Natural killer cell treated with Interleukin-12 subunit alpha and Interleukin-12 subunit beta and Interleukin-15 and Interleukin-18, amount 100 ng/mL, for 72 hours (primary cell): ENCODE measurements at places on chromosomes 13 and 19. TPM values are rescaled to one million over a fixed set of nuclear protein-coding genes. Genes with fewer than 3 reads are reported as not detected.

WDR62 gene
- 15.0 TPM for total RNA-seq

CAPN12 gene
- 10.4 TPM for total RNA-seq

STARD13 gene
- not detected for total RNA-seq

VSTM1 gene
- not detected for total RNA-seq

ANGPTL4 gene
- total RNA-seq, result not detected

- DNase-seq, result no peak
- H3K27me3 ChIP-seq, result no peaks in the 10 kb centered on the region
- H3K4me1 ChIP-seq, result peaks cover 18% of the 10 kb centered on the region
- H3K4me3 ChIP-seq, result no peak within 1 kb of the TSS
- no peaks in the 10 kb centered on the region for H3K36me3 ChIP-seq
Observed at GRCh38 chr19:3483226-3483628, at the start of gene SMIM44. TSS of gene SMIM44 (minus strand) at chr19:3483441. CDS start at chr19:3483403, 38 bp downstream.

DNA sequence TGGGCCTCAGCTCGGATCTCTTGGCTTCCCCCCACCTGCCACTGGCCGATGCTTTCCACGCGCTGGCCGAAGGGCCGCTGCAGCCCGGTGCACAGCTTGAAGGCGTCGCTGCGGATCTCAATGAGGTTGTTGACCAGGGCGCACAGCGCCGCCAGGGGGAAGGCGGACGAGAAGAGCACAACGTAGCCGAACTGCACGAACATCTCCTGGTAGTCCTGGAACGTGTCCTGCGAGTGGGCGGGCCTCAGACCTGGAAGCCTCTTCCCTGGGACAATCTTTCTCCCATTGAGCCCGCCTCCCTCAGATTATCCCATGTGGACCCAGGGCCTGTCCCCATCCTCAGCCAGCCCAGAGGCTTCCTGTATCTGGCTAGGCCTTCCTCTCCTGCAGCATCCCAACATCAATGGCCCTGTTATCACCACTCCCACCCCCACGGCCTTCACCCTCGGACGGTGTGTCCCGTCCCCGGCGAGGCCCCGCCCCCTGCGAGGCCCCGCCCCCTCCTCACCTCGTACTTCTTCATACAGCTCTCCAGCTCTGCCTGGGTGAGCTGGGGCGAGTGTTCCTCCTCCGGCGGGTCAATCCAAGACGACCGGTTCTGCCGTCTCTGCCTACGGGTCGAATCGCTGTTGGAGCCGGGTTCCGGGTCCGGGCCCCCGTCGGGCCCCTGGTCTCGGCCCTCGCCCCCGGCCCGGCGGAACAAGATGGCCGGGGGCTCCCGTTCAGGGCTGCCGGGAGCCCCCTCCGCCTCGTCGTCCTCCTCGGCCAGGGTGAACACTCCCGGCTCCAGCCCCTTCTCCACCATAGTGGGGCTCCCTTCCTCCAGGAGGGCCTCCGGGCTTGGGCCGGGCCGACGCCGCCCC lies 6.8 kb downstream of the ANO8 start:
- H3K27me3 ChIP-seq, result no peaks in the 10 kb centered on the region
- H3K27ac ChIP-seq, result no peak overlapping the region
- peaks cover 3% of the 10 kb centered on the region for H3K4me1 ChIP-seq
- no peak for DNase-seq

GRCh38 chr13:32669030-32669646 lies 82.9 kb downstream of the PDS5B start:
- DNase-seq, result no peak
- H3K4me1 ChIP-seq, result no peaks in the 10 kb centered on the region
- H3K4me3 ChIP-seq, result no peak overlapping the region
- no peak overlapping the region for H3K27ac ChIP-seq
- H3K27me3 ChIP-seq, result no peaks in the 10 kb centered on the region
- H3K36me3 ChIP-seq, result no peaks in the 10 kb centered on the region

- H3K4me1 ChIP-seq, result peaks cover 2% of the 10 kb centered on the region
- peak overlapping the region; percentile 25 for H3K4me3 ChIP-seq
- no peak for DNase-seq
- H3K27ac ChIP-seq, result peak overlapping the region; percentile 72
- peaks cover 3% of the 10 kb centered on the region for H3K27me3 ChIP-seq
Observed at GRCh38 chr13:40115426-40115825, 460.0 kb downstream of the COG6 start.

DNA sequence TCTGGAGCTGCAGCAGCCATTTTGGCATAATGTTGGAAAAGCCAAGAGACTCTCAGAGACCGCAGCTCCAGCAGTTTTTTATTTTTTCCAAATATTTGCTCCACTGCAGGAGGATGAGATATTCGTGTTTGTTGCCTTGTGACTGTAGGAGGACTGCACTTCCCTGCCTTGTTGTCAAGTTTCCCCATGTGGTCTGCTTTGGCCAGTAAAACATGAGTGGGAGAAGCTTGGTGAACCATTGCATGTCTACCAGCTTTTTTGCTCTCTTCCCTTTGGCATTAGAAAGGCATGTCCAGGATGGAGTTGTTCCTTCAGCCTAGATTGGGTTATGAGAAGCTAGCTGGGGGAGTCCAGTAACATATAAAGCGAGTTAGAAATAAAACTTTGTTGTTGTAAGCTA lies 47.7 kb upstream of the ALOX5AP start:
- H3K27me3 ChIP-seq, result no peaks in the 10 kb centered on the region
- H3K27ac ChIP-seq, result no peak overlapping the region
- peaks cover 14% of the 10 kb centered on the region for H3K4me1 ChIP-seq
- no peaks in the 10 kb centered on the region for H3K36me3 ChIP-seq

- H3K27ac ChIP-seq, result no peak overlapping the region
- H3K27me3 ChIP-seq, result no peaks in the 10 kb centered on the region
- H3K4me1 ChIP-seq, result peaks cover 7% of the 10 kb centered on the region
- no peak overlapping the region for H3K4me3 ChIP-seq
Observed at GRCh38 chr13:95222733-95223018, 78.6 kb downstream of the ABCC4 start.

GRCh38 chr19:35868172-35868822 lies at the start of gene APLP1:
TSS of gene APLP1 (plus strand) at chr19:35868574. CDS start at chr19:35868637, 63 bp downstream.
- peaks cover 45% of the 10 kb centered on the region for H3K27me3 ChIP-seq
- peak; percentile 82 for DNase-seq
- no peaks in the 10 kb centered on the region for H3K36me3 ChIP-seq
- no peak within 1 kb of the TSS for H3K27ac ChIP-seq
- H3K4me1 ChIP-seq, result peaks cover 14% of the 10 kb centered on the region

DNA sequence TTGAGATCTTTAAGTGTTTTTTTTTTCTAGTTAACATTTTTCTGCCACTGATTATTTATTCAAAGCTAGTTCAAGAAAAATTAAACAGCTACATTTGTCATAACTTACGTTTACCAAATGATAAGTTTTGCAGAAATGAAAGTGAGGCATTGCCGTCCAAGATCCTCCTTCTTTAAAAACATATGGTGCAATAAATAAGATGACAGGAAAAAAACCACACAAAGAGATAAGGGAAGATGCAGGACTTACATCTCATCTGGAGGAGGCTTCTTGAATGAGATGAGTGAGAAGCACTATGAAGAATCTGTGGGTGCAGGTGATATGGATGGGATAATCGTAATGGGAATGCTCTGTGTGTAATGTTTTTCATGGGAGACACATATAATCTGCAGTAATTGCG lies 12.4 kb downstream of the TNFSF13B start:
- H3K27ac ChIP-seq, result no peak overlapping the region
- H3K27me3 ChIP-seq, result no peaks in the 10 kb centered on the region
- no peak overlapping the region for H3K4me3 ChIP-seq
- no peak for DNase-seq
- no peaks in the 10 kb centered on the region for H3K36me3 ChIP-seq

DNA sequence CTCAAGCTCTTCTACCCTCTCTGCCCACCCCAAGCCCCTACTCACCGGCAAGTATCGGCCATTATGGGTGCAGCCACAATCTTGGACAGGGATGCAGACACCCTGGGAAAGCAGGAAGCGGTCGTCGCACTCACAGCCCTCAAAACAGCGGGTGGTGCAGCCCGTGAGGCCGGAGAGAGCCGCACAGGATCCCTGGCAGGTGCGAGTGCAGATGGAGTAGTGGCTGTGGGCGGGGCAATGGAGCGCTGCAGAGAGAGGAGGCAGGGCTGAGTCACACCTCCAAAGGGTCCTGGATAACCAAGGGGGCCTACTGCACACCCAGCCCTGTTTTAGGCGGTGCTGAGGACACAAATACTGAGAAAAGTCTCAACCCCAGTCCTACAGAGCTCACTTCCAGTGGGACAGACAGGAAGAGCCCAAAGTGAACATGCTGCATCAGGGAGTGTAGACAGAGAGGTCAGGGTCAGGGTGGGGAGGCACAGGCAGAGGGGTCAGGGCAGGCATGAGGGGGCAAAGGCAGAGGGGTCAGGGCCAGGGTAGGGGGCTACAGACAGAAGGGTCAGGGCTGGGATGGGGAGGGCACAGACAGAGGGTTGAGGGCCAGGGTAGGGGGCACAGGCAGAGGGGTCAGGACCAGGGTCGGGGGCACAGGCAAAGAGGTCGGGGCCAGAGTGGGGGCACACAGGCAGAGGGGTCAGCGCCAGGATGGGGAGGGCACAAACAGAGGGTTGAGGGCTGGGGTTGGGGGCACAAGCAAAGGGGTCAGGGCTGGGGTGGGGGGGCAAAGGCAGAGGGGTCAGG lies 24.2 kb upstream of the FBL start:
- H3K36me3 ChIP-seq, result no peaks in the 10 kb centered on the region
- H3K27ac ChIP-seq, result no peak overlapping the region
- H3K4me3 ChIP-seq, result no peak overlapping the region
- no peaks in the 10 kb centered on the region for H3K4me1 ChIP-seq

DNA sequence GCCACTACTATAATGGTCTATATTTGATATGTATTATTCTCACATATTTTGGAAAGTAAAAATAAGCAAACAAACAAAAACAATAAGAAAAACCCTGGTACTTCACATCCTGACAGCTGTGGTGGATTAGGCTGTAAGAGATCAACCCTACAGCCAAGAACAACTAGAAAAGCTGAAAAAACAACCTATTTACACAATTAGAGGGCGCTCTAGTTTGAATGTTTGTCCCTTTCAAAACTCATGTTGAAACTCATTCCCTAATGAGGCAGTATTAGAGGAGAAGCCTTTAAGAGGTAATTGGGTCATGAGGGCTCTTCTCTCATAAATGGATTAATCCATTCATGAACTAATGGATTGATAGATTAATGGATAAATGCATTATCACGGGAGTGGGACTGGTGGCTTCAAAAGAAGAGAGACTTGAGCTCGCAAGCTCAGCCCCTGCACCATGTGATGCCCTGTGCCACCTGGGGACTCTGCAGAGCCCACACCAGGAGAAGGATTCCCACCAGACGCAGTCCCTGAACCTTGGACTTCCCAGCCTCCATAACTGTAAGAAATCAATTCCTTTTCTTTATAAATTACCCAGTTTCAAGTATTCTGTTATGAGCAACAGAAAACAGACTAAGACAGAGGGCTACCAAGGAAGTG lies 733.9 kb upstream of the ARGLU1 start:
- H3K27me3 ChIP-seq, result no peaks in the 10 kb centered on the region
- H3K4me1 ChIP-seq, result no peaks in the 10 kb centered on the region
- H3K36me3 ChIP-seq, result no peaks in the 10 kb centered on the region
- H3K4me3 ChIP-seq, result no peak overlapping the region

GRCh38 chr13:25783601-25784024 lies 268.2 kb downstream of the SHISA2 start:
- no peak for DNase-seq
- peaks cover 9% of the 10 kb centered on the region for H3K27me3 ChIP-seq
- H3K4me1 ChIP-seq, result peaks cover 1% of the 10 kb centered on the region
- no peak overlapping the region for H3K27ac ChIP-seq

- H3K27ac ChIP-seq, result peak overlapping the region; percentile 95
- peak overlapping the region; percentile 93 for H3K4me3 ChIP-seq
- peaks cover 10% of the 10 kb centered on the region for H3K36me3 ChIP-seq
- no peaks in the 10 kb centered on the region for H3K27me3 ChIP-seq
- DNase-seq, result no peak
Observed at GRCh38 chr19:39444598-39445195, 685 bp upstream of the SUPT5H start.

DNA sequence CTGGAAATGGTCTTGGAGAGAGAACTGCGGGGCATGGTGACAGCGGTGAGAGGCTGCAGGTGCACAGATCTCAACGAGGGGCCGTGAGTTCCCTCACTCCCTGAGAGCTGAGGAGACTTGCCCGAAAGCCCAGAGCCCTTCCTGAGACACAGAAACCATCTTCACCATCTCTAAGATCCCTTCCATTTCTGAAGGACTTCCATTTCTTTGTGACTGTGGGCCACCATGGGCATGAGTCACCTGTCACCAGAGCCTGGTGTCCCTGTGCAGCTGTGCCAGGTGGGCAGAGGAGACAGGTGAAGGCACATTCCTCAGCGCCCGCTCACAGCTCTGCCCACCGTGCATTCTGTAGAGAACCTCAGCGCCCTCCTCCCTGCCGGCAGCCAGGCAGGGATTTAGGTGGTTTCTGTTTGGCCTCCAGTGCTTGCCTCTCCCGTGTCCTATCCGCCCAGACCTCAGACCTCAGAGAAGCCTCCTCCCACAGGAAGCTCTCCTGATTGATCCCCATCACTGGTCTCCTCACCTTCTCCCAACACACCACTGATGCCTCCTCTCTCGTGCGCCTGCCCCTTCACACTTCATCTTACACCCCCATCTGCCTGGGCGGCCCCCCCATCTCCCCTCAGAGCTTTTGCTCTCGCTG lies 24.2 kb downstream of the SH3GL1 start:
- DNase-seq, result no peak
- no peaks in the 10 kb centered on the region for H3K36me3 ChIP-seq
- no peak overlapping the region for H3K4me3 ChIP-seq
- peaks cover 51% of the 10 kb centered on the region for H3K4me1 ChIP-seq
- H3K27me3 ChIP-seq, result no peaks in the 10 kb centered on the region

DNA sequence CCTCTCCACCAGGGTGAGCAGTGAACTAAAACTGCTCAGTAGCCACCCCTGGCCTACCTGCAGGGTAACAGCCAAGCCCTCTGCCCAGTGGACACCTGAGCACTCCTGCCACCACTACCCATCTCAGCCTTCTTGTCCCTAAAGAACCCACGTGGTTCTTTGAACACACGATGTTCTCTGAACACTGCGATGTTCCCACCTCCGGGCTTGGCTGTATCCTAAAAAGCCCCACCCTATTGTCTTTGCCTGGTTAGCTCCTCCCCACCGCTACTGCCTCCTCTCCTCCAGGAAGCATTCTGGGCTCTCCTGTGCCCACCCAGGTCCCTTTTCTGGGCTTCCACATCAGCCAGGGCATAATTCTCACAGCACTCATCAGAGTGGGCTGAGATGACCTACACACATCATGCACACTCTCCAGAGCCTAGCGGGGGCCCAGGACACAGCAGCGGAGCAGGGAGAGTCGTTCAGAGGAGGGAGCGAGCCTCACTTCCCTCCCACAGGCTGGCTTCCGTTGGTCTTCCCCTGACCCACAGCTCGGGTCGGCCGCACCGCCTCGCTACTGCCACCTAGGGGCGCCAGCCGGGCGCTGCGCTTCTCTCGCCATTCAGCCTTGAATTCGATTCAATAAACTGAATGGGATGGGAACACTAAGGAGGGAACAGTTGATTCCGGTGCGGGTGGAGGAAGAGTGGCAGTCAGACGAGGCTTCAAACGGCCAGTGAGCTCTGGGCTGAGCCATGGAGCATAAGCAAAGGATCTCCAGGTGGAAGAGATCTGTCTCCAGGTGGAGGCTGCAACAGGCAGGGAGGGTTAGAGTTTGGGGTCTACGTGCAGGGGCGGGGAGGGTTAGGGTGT lies 3.2 kb downstream of the ELAVL1 start:
- DNase-seq, result peak; percentile 86
- H3K36me3 ChIP-seq, result no peaks in the 10 kb centered on the region
- peak overlapping the region; percentile 89 for H3K27ac ChIP-seq
- no peaks in the 10 kb centered on the region for H3K27me3 ChIP-seq
- H3K4me3 ChIP-seq, result peak overlapping the region; percentile 98
